Smooth muscle cell of bladder (primary cell): ENCODE measurements at places on chromosomes 6 and 20. TPM values are rescaled to one million over a fixed set of nuclear protein-coding genes. Genes with fewer than 3 reads are reported as not detected.

MTRF1L gene
- total RNA-seq = 12.8 and 13.8 TPM in 2 replicates

EYA4 gene
- 16.6 and 16.8 TPM in 2 replicates for total RNA-seq

STMND1 gene
- total RNA-seq = not detected in 2 replicates

ENPP5 gene
- 0.46 and 0.85 TPM in 2 replicates for total RNA-seq

BNIP5 gene
- total RNA-seq = not detected in 2 replicates

SOX4 gene
- total RNA-seq = 30.7 and 42.4 TPM in 2 replicates

GFRAL gene
- total RNA-seq = not detected in 2 replicates

GSTA2 gene
- not detected in 2 replicates for total RNA-seq

TMEM63B gene
- 23.9 and 37.0 TPM in 2 replicates for total RNA-seq

HMGCLL1 gene
- total RNA-seq = 0.18 and 0.28 TPM in 2 replicates

TMEM200A gene
- 35.3 and 86.4 TPM in 2 replicates for total RNA-seq

HAO1 gene
- total RNA-seq = not detected in 2 replicates

BTNL2 gene
- not detected in 2 replicates for total RNA-seq

ZBTB24 gene
- 6.3 TPM in 2 replicates for total RNA-seq

MUCL3 gene
- not detected in 2 replicates for total RNA-seq

THEMIS gene
- under 0.01 TPM in 1 of 2 replicates, not detected in the other for total RNA-seq

LY6G6C gene
- total RNA-seq = not detected in 2 replicates

ASIP gene
- not detected in 2 replicates for total RNA-seq

FAM162B gene
- total RNA-seq = 1.4 and 1.8 TPM in 2 replicates

GMPR gene
- 9.7 and 17.0 TPM in 2 replicates for total RNA-seq

HLA-DMB gene
- under 0.01 and 0.71 TPM in 2 replicates for total RNA-seq

OR12D3 gene
- total RNA-seq = not detected in 2 replicates

TFAP2D gene
- not detected in 2 replicates for total RNA-seq

CALHM4 gene
- not detected in 2 replicates for total RNA-seq

CPNE5 gene
- 0.55 TPM in 1 of 2 replicates, not detected in the other for total RNA-seq

PSMB1 gene
- 270 and 365 TPM in 2 replicates for total RNA-seq

MYCT1 gene
- total RNA-seq = under 0.01 and 0.65 TPM in 2 replicates

TDRD6 gene
- 0.46 and 0.57 TPM in 2 replicates for total RNA-seq

PDYN gene
- not detected in 2 replicates for total RNA-seq

WFDC12 gene
- not detected in 2 replicates for total RNA-seq
